HCEC 1CT (cell line): ENCODE measurements at places on chromosomes 6 and 20.

GRCh38 chr6:135673501-135674309 lies 176.2 kb upstream of the AHI1 start:
- no peak for DNase-seq

GRCh38 chr6:129252377-129253071 lies 369.6 kb downstream of the LAMA2 start:
- peak; percentile 55 for DNase-seq

- no peak for DNase-seq
Measured at GRCh38 chr6:107654764-107655163, 164.8 kb downstream of the SOBP start.

GRCh38 chr6:159059885-159060506 lies 15.2 kb upstream of the TAGAP start:
- no peak for DNase-seq

GRCh38 chr6:27546522-27546921 lies 73.6 kb upstream of the ZNF184 start:
- DNase-seq: no peak

DNA sequence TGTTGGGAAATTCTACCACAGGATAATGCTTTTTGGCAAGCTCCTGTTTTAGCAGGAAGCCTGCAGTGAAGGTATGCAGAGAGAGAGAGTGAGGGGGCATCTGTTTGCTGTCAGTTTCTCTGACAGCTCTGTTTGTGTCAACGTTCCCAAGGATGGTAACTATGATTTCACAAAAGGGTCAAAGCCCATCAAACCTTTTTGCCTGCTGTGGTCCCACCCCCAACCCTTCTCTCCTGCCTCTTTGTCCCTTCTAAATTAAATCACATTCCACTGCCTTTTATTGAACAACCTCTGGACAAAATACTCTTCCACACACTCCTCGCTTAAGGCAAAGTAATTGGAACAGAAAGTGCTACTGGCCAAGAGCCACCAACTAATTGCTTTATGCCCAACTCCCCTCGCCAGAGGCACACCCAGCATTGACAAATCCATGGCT lies 128.3 kb downstream of the TSHZ2 start:
- no peak for DNase-seq

GRCh38 chr6:124870611-124871459 lies 91.4 kb upstream of the RNF217 start:
- DNase-seq: peak; percentile 63

GRCh38 chr6:165376100-165376499 lies 66.7 kb upstream of the C6orf118 start:
- no peak for DNase-seq

DNA sequence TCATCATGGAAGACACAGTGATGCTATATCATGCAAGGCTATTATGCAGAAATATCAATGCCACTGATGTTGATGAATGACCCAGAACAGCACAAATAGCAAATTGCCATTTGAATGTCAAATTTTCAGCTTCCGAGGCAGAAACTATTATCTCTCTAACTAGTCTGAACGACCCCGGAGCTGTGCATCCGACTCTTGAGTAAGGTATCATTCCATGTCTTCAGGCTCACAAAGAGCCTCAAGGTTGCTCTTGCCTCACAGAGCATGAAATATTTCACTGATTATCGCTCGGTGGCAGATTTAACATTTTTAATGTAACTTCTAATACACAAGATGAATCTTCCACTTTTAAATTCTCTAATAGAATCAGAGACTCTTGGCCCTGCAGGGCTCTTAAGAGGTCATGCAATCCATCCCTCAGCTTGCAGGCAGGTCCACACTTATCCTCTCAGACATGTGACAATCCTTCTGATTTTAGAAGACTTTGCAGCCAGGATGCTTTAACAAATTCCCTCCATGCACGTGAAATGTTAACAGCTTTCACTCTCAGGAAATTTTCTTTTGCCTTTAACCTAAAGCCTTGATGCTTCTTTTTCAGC lies 221.0 kb downstream of the FRK start:
- DNase-seq: no peak

DNA sequence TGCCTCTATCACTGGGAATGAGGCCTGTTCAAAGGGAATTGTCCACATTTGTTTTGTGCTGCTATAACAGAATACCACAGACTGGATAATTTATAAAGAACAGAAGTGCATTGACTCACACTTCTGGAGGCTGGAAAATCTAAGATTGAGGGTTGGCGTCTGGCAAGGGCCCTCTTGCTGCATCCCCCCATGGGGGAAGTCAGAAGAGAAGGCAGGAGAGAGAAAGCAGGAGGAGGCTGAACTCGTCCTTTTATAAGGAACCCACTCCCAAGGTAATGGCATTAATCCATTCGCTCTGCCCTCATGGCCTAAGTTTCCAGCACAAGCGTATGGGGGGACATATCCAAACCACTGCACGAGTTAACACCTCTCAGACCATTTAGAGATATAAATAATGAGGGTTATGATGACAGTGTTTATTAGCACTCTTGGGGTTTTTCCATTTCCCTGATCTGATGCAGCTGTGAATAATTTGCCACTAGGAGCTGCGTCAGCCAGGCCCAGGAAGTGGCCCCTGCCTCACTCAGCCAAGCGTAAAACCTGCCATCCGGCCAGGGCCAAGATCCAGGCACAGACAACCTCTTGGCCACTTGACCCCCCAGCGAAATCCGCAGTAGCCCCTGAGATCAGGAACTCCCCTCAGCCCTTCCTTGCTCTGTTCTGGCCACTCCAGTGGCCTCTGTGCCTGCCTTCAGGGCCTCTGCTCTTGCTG lies 14.2 kb upstream of the SLCO4A1 start:
- DNase-seq: peak; percentile 55

- DNase-seq: no peak
Measured at GRCh38 chr6:115360602-115361325, 699.9 kb downstream of the FRK start.

DNA sequence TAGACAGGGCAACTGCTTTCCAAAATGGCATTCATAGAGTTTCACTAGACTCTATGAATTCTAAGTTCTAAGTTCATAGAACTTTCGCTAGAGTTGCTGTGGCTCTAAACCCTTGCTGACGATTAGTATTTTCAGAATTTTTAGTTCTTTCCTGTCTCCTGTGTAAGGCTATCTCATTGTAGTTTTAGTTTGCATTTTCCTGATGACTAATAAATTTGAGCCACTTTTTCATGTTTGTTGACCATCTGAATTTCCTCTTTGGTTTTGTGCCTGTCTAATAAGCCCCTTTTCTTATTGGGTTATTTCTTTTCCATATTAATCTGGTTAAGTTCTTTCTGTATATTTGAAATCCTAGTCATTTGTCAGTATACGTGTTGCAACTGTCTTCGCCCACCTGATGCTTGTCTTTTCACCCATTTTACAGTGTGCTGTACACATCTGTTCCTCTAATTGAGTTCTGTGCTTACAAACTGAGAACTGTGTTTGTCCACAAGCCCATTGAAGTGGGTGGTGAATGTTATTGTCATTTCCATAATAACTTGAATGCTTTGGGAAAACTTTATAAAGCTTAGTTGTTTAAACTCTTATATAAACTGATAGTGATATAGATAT lies 177.7 kb upstream of the CDYL start:
- no peak for DNase-seq

DNA sequence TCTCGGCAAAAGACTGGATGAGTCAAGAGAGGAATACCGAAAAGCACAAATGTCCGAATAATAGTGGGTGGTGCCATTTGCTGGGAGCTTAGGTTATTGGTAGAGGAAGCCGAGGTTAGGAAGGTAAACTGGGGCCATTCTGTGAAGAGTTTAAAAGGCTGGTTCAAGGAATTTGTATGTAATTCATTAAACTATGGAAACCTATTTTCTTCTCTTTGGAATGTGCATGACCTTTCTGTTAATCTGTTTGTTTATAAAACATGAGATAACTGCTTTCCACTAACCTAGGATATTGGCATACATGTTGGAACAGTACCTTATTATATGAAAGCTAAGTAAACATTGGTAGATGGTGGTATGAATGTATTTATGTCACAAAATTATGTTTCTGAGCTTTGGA lies 71.8 kb downstream of the LCA5 start:
- DNase-seq: no peak

DNA sequence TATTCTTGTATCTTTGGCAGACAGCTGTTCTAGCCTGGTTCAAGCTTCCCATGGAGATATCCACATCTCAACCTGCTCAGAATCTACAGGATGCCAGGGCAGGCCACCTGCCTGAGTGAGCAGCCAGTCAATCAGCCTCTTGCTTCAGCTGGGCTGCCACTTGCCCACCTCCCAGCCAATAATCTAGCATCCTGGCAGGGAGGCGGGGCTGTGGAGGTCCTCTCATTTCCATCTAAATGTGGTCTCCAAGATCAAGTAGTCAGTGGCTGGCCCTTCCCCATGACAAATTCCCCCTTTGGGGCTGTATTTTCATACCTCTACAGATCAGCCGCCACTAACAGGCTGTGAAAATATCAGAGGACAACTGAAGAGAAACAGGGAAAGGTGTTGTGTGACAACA lies 33.0 kb upstream of the SPDEF start:
- no peak for DNase-seq

GRCh38 chr20:50221501-50222308 lies 31.1 kb downstream of the CEBPB start:
- peak; percentile 82 for DNase-seq

GRCh38 chr6:167469672-167470071 lies 144.8 kb downstream of the TTLL2 start:
- no peak for DNase-seq

- no peak for DNase-seq
Measured at GRCh38 chr6:166440106-166440505, 57.4 kb upstream of the MPC1 start.

DNA sequence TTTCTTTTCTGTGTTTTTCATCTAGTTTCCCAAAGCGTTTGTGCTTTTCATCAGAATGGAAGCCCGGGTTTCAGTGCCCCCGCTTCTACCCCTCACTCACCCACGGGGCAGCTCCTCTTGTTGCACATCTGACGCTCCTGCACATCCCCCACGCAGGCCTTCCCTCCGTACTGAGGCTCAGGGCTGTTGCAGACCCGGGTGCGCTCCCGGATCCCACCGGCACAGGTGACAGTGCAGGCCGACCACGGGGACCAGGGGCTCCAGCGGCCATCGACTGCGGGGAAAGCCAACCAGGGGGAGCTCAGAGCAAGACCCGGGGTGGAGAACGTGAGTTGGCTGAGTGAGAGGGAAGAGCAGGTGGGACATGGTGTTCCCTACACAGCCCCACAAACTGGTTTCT lies 19.0 kb downstream of the THBS2 start:
- DNase-seq: no peak

GRCh38 chr6:85343428-85343827 lies 106.5 kb upstream of the NT5E start:
- DNase-seq: no peak

DNA sequence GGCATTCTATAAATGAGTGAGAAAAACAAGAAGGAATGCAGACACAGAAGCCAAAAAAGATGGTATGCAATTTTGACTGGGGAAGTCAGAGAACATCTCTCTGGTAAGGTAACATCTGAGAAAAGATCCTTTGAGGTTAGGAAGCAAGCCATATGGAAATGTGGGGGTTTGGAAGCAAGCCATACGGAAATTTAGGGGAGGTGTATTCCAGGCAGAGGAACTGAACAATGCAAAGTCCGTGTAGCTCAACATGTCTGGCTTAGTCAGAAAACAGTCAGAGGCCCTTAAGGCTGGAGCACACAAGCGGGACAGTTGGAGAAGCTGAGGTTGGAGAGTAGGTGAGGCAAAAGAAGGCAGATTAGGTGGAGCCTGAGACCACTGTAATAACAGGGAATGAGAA lies 35.3 kb downstream of the RALGAPA2 start:
- DNase-seq: no peak

DNA sequence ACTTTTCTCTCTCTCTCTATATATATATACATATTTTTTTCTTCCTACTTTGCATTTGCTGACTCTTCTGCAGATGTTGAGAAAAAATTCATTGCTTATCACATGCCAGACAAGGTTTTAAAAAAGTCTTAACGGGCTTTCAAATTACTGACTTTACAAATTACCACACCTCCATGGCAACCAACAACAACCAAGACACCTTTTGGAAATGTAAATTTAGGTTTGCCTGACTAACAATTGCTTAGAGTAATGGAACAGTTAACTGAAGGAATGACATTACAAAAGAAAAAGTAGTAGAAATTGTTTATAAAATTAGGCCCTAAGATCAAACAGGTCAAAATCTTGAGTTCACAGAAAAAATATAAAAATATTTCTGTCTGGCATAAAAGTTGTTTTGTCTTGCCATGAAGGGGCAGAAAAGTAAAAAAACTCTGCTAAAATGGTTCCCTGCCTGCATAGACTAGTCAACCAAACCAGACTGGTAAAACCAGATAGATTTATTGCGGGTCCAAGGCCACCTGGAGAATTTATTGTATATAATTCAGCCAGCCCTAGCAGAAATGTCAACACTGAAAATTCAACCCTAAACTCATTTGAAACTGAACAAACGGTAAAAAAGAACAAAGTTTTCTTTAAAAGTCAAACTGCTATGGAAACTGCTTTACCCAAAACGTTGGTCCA lies 92.8 kb upstream of the FRMD1 start:
- DNase-seq: no peak

GRCh38 chr6:76772951-76773350 lies 690.3 kb downstream of the HTR1B start:
- no peak for DNase-seq

DNA sequence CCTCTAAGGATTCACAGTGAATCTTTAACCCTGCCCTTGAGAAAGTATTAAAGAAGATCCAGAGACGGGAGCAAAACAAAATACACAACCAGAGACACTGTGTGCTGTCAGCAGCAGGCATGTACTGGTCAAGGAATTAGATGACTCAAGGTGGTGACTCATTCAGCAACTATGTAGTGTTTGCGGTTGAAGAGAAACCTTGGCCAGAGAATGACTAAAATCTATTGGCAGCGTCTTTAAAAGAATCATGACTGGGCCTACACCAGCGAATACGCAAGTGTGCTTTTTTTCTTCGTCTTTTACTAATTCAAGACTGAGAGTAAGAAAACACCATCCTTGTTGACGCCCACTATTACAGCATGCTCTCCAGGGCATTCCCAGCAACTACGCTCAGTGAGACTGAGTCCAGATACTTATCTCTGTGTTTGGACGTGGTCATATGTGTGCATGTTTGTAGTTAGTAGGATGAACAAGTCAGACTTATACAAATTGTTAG lies 72.4 kb upstream of the BACH2 start:
- peak; percentile 100 for DNase-seq

GRCh38 chr6:12327391-12327790 lies 37.2 kb downstream of the EDN1 start:
- DNase-seq: peak; percentile 62

GRCh38 chr6:111171577-111172400 lies 84.5 kb downstream of the SLC16A10 start:
- no peak for DNase-seq

DNA sequence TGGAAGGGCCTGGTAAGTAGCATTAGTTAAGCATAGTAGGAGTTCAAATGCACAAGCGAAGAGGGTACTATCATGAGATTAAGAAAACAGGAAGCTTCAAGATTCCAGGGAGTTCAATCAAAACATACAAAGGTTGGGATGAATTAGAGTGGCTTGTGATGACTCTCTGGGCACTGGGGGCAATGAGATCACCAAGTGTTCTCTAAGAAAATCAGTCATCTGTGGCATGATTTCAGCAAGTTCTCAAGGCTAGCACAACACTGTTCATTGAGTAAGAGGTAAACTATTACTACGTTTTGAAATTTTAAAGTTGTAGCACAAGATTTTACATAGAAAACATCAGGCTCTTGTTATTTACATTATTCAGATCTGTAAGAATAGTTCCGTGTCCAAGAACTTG lies 139.7 kb upstream of the FLRT3 start:
- peak; percentile 87 for DNase-seq
